ENCODE measurements at places on chromosomes 3 and 15. TPM values are rescaled to one million over a fixed set of nuclear protein-coding genes. Genes with fewer than 3 reads are reported as not detected.

- peak; percentile 63 for DNase-seq
Observed at GRCh38 chr15:58498821-58499580, 67.2 kb downstream of the LIPC start.

- DNase-seq = no peak
Observed at GRCh38 chr15:81754078-81754477, 291.7 kb downstream of the MEX3B start.

DNA sequence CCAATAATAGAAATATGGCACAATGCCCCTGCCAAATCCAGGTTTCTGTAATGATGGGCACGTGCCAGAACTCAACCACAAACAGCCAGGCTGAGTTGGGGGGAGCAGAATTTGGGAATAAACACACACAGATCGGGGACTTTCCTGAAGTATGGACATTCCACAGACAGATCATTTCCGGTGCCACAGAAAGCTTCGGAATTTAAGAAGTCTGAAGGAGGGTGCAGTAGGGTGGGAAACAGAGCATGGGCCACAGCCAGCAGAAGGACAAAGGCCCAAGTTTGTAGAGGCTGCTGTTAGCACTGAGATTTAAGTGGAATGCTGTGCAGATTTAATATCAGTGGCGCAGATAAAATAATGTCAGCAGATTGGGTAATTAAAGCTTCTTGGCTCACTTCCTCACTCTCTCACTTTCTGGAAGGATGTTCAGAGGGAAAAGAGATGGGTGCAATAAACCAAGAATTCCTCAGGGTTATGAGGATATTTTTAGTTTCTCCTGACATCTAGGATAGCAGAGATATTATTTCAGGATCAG lies 67.4 kb downstream of the MYLK start:
- peak; percentile 95 for DNase-seq

- peak; percentile 38 for DNase-seq
Observed at GRCh38 chr3:152051501-152052404, 178.3 kb downstream of the SUCNR1 start.

The ZPLD1 gene
- 0.60 TPM for total RNA-seq
